ENCODE measurements at places on chromosomes 2 and 18.
A peak's percentile ranks its signal among the peaks of the same experiment; 100 is the strongest.

- no peak for DNase-seq
Measured at GRCh38 chr2:181178130-181178529, 197.7 kb downstream of the UBE2E3 start.

GRCh38 chr2:85843543-85843942 lies 45.2 kb downstream of the ST3GAL5 start:
- DNase-seq: peak; percentile 26

DNA sequence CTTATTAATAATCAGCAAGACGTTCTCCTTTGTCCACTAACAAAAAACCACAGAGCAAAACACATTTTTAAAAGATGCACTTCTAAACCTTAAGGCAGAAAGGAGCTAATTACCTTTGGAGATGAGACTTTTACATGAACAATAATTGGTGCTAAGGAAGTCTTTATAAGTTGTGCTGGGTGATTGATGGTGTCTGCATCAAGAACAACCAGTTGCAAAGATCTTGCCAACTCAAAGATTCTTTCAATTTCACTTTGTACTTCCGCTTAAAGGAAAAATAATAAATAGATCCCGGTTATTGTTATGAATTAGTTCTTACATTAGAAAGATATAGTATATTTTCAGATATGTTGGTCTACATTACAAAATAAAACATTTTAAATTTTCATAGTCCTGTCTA lies 26.9 kb upstream of the ARL5A start:
- no peak for DNase-seq

DNA sequence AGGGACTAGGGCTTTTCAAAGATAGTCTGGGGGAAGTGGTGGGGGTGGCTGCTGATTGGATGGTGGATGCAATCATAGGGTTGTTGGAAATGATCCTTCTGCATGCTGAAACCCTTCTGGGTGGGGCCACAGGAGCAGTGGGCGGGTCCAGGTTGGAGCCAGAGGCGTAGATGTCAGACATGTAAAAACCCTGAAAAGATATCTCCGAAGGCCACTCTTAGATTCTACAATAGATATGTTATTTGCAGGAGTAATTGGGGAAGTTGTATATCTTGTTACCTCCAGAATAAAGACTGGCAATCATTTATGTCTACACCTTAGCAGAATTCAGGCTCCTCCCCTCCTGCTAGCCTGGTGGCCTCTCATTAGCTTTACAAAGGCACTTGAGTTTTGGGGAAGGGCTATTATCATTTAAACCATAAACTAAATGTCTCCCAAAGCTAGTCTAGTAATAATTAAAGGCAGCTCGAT lies 8.2 kb upstream of the FAM98A start:
- no peak for DNase-seq

GRCh38 chr18:57819671-57820460 lies 16.8 kb upstream of the ATP8B1 start:
- DNase-seq: peak; percentile 80

GRCh38 chr18:44651918-44652572 lies 28.6 kb upstream of the SETBP1 start:
- no peak for DNase-seq

DNA sequence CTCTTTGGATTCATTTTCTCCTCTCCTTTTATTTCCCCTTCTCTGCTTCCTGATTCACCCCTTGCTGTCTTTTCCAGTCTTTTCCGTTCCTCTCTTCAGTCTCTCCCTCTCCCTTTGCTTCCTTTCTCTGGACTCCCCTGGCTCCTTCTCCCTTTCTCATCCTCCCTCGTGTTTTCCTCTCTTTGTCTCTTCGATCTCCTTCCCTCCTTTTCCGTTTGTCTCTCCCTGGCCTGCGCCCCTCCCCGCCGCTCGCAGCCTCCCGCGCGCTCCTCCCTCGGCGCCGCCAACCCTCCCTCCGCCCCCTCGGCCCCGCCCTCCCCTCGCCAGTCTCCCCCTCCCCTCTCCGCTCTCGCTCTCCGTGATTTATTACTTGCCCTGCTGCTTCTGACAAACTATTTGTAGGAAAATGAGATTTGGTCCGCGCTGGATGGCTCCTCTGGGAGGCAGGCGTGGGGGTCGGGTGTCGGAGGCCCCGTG lies 46.0 kb upstream of the PAX8 start:
- DNase-seq: peak; percentile 82

GRCh38 chr2:153667475-153667874 lies 188.9 kb upstream of the RPRM start:
- DNase-seq: no peak

GRCh38 chr2:72952961-72953360 lies 35.6 kb downstream of the EMX1 start:
- no peak for DNase-seq
